ENCODE measurements at places on chromosomes 13 and 19.

- DNase-seq: no peak
Measured at GRCh38 chr13:100234524-100235136, 145.7 kb downstream of the PCCA start.

- DNase-seq: no peak
Measured at GRCh38 chr13:48901781-48902180, 73.9 kb upstream of the FNDC3A start.

DNA sequence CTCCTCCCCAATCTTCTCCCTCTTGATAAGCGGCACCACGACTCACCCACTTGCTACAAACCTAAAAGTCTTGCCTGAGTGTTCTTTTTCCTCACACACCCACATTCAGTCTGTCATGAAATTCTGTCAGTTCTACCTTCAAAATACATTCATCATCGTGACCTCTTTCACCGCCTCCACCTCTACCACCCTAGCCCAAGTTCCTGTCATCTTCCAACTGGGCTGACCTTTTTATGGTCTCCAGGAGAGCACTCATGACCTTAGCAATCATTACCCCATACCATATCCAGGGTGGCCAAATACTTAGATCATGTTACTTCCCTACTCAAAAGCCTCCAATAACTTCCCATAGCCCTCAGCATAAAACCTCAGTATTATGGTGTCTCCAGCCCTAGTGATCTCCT lies 110.4 kb upstream of the TSC22D1 start:
- DNase-seq: peak; percentile 9

- DNase-seq: peak; percentile 6
Measured at GRCh38 chr13:110306960-110307766, at the start of the genes COL4A1 and COL4A2. Gene COL4A1 (minus strand): TSS chr13:110307157. CDS start chr13:110307027, 130 bp downstream. Gene COL4A2 (plus strand): TSS chr13:110307284. CDS start chr13:110307904, 620 bp downstream.

GRCh38 chr19:1507192-1507660 lies 5.6 kb downstream of the ADAMTSL5 start:
- no peak for DNase-seq
